ENCODE measurements at places on chromosomes 13 and 19.

DNA sequence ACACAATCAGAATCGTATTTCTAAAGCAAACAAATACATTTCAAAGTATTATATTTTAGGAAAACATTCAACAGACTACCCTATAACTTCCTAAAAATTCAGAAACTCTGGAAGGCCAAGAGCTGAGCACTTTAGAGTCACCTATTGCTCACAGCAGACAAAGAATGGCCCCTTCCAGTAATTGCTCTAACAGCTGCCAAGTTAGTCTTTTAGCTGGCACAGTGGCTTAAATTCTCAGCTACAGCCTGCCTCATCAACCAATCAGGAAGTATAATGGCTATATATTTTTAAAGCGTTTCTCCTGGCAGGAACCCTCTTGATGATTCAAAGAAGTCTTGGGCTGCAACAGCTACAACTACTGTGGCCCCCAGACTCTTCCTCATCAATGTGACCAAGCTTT lies 14.9 kb upstream of the SLITRK5 start:
- DNase-seq: peak; percentile 39

- no peak for DNase-seq
Measured at GRCh38 chr13:98837896-98838295, 85.4 kb upstream of the SLC15A1 start.

DNA sequence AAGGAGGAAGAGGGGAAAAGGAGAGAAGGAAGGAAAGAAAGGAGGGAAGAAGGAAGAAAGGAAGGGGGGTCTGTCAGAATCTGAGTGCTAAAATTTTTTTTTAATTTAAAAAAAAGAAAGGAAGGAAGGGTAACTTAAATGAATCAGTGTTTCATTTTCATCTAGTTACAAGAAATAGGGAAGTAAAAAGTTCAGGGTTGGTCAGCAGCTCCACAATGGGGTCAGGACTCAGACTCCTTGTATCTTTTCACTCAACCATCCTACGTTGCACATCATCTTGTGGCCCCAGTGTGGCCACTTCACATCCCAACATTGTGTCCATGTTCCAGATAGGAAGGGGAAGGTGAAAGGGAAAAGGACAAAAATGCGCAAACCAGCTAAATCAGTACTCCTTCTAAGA lies 14.3 kb upstream of the FNDC3A start:
- DNase-seq: no peak

DNA sequence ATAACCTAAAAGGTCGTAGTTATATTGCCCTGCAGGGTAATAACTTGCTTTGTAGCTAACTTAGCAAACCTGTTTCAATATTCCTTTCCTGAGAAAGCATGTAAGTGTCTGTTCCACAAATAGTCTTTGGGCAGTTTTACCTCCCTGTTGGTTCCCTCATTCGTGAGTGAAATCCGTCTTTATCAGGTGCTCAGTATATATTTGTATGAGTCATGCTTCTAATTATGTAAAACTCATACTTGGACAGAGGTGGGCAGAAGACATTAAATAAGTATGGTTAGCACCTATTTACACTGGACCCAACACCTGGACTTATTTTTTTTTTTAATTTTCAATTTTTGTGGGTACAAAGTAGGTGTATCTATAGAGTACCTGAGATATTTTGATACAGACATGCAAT lies 44.9 kb upstream of the MEDAG start:
- no peak for DNase-seq

GRCh38 chr13:95607366-95607765 lies 37.1 kb downstream of the DZIP1 start:
- no peak for DNase-seq

All from NCI-H1694 treated with DMSO at 0.1 percent for 48 hours (cell line).